Cardiac muscle cell (in vitro differentiated cells and primary cell): ENCODE measurements at places on chromosomes 1 and 21.

DNA sequence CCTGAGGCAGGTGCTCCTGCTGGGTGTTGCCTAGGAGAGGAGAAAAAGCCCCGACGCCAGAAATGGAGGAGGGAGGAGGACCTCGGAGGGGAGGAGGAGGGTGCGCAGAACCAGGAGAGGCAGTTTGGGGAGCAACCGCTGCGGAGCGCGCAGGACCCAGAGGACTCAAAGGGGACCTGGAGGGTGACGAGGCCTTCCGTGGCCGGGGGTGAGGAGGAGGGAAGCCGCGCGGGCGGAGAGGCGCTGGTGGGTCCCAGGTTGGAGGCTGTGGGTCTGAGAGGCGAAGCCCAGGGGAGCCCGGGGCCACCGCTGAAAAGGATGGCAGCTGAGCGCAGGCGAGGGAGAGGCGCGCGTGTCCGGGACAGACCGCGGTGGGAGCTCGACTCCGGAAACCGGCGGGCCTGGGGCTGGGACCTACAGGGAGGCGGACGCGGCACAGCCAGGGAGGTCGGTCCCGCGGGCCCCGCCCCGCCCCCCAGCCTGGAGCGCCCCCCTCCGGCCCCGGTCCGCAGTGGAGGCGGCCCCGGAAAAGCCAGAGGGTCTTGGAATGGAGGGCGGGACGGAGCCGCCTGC lies 15.1 kb downstream of the RNF223 start:
- peak; percentile 6 for DNase-seq

- no peak for DNase-seq
Measured at GRCh38 chr1:42950116-42950481, 8.6 kb downstream of the SLC2A1 start.

DNA sequence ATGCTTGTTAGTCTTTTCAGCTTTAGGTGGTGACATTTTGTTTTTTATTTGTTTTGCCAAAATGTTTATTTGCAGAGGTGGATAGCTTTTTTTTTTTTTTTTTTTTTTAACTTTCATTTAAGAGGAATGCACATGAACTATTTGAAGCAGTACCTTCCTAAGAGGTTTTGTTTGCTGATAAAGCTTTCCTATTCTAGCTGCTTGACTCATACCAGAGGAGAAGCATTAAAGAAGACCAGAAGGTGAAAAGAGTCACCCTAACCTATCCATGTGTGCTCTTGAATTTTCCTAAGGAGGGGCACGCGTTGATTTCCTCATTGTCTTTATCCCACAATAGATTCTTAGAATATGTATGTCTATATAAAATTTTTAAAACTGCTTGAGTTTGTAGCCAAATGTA lies 57.7 kb downstream of the PRDM2 start:
- DNase-seq, result no peak

DNA sequence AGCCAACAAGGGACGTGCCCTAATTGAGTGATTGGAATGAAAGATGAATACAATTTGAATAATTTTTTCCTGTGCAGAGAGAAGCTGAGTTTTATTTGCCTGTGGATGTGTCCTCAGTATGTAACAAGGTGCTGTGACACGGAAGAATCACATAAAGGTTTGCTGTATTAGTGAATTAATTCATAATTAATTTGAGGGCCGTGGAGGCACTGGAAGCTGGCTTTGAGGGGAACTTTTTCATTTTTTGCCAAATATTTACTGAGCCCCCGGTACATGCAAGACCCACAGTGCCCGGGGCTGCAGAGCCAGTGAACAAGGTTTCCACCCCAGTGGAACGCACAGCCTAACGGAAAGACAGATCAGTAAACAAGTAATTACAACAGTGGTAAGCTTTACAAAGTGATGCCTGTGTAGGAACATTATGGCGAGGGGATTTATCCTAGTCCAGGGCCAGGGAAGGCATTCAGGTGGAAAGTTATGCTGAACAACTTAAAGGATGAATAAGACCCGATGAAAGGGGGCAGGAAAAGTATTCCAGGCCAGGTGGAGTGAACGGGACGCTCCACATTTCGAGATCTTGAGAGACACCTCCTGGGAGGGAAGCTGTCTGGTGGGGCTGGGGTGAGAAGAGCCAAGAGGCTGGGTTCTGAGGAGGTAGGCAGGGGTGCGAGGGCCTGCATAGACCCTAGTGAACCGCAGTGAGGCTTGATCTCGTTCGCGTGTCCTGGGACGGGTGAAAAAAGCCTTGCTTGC lies 773 bp upstream of the RCC2 start:
- no peak for DNase-seq

DNA sequence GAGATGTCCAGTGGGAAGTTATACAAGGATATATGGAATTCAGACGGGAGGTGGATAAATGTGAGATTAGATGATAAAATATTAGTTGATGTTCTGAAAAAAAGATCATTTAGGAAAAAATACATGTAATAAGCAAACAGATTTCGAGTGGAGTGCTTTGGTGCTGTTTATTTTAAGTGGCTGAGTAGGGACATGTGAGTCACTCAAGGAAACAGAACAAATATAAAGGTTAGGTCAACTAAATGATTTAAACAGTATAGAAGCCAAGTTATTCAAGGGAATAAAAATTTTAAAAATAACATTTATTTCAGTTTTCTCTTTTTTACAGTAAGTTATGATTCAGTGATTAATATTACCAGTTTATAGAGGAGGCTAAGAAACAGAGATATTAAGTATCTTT lies 1046.7 kb upstream of the B3GALT2 start:
- DNase-seq, result no peak

GRCh38 chr1:17857996-17858395 lies 102.9 kb downstream of the ACTL8 start:
- peak; percentile 25 for DNase-seq
